ENCODE measurements at places on chromosomes 6 and 20. TPM values are rescaled to one million over a fixed set of nuclear protein-coding genes. Genes with fewer than 3 reads are reported as not detected.

DNA sequence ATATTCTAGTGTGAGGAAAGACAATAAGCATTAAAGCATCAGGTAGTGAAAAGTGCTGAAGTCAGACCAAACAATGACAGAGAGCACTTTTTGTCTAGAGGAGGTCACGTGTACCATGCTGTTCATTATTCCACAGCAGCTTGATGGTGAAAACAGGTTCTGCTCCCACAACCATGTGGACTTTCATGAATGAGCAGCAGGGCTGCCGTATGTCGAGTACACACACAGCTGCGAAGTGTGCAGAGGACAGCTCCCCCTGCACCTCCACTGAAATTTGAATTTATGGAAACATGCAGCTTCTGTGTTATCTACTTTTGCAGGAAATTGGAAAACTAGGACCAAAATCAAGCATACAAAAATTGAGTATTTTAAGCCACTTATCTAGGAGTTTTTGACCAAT is 85.3 kb downstream of the MAP7 start:
- DNase-seq: no peak

GRCh38 chr20:38094373-38094891 is 60.9 kb downstream of the RPRD1B start:
- no peak for DNase-seq

DNA sequence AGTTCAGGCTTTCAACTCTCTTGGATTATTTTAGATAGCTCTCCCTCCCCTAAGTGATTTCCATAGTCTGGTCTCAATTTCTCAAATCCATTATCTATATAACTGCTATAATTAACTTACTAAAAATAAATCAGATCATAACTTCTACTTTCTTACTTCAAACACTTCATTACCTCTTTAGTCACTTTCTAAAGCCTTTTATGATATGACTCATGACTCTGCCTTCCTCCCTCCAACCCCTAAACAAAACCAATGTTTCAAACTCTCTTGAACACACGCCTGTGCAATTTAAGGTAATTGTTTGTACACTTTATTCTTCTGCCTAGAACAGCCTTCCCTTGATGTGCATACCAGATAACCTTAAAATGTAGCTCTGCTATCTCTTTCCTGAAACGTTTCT is 100.5 kb downstream of the LMBRD1 start:
- DNase-seq: no peak

GRCh38 chr20:49868538-49868937 is 46.8 kb downstream of the SPATA2 start:
- no peak for DNase-seq

DNA sequence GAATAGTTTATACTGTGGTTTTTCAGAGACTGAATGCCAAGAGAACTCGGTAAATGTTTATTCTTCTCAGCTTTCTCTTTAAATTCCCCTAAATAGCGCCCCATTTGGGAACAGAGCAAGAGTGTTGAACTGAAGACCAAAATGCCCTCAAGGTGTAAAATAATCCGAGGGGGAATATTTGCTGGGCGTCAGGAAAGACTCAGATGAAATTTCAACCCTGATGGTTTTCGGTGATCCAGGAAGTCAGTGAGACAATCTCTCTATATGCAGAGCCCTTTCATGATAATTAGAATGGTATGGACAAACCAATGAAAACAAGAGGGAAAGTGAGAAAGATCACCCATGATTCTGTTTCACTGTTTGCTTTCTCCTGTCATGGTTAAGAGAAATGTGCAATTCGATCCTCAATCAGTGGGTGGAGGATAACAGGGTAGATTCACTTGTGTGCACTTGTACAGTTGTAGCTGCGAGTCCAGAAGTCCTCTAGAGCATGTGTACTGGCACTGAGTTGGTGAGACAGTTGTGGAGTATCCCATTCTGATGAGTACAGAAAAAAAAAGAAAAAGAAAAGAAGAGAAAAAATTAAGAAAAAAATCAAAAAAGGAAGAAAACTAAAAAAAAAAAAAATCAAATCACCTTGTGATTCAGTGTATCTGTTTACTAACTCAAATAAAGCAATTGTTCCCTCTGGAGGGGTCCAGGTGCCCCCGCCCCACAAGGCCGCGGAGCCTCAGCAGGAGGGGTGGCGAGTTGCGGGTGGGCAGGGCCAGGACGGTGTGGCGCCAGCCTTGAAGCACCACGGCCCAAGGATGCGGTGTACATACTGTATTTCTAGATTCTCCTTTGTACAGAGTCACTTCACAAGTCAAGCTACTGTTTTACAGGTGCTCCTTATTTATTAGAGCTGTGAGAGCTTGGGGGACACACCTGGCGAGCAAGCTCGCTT is 164.9 kb downstream of the SCML4 start:
- no peak for DNase-seq

GRCh38 chr20:3172933-3173609 is at the start of gene LZTS3:
TSS of gene LZTS3 (minus strand) at chr20:3173549. CDS start at chr20:3167163, 6,386 bp downstream.
- no peak for DNase-seq

DNA sequence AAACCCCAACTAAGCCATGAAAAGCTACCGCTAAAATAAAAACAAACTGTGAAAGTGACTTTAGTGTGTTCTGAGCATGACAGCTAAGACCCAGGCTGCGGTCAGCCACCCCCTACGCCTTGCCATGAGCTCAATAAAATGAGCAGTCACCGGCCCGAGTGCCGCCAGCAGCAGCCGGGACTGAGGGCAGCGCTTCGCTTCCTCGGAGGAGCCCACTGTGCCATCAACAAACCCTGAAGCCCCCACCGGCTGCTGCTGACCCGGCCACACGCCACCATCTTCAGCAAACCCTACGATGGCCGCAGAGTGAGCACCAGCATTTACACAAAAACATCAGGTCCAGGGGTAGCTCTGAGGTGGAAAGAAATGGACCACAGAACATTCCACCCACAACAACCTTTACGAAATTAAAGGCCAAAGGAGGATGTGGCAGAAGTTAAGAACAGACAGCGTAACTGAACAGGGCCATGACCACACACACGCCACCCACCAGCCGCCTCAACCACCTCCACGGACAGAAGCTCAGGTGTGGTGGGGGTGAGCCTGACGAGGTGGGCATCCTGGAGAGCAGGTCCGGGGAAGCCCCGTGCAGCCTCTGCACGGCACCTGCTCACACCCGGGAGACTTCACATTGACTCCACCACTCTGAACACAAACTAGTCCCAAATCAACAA is 67.0 kb downstream of the THBS2 start:
- no peak for DNase-seq

- DNase-seq: no peak
Measured at GRCh38 chr20:62367633-62368391, 700 bp upstream of the LAMA5 start.

GRCh38 chr6:21098744-21099143 is 494.8 kb upstream of the SOX4 start:
- no peak for DNase-seq

DNA sequence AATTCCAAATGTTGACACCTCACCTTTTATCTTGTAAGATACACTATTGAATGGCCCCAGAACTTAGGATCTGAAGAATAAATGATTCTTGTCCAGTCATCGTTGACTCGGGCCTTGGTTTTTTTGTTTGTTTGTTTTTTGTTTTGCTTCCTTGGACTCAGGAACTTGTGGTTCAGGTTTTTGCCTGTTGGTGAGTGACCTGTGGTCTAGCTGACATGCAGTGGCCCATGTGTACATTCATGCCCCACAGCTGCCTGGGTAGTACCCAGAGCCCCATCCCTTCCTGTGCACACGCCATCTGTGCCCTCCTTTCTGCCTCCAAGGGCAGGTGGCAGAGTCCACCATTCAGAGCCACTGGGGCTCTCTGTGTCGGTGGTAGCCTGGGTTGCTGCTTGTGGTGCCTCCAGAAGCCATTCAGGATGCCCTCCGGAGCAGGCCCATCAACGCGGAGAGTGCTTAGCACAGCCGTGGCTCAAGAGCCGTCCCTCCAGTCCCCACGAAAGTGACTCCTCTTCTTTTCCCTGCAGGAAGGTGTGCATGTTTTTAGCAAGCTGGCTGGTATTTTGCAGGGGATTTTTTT is 85.9 kb downstream of the SYNJ2 start:
- DNase-seq: no peak

- no peak for DNase-seq
Measured at GRCh38 chr6:125534430-125535263, 214.8 kb upstream of the HEY2 start.

- DNase-seq: no peak
Measured at GRCh38 chr6:167674486-167674885, 152.2 kb upstream of the AFDN start.

DNA sequence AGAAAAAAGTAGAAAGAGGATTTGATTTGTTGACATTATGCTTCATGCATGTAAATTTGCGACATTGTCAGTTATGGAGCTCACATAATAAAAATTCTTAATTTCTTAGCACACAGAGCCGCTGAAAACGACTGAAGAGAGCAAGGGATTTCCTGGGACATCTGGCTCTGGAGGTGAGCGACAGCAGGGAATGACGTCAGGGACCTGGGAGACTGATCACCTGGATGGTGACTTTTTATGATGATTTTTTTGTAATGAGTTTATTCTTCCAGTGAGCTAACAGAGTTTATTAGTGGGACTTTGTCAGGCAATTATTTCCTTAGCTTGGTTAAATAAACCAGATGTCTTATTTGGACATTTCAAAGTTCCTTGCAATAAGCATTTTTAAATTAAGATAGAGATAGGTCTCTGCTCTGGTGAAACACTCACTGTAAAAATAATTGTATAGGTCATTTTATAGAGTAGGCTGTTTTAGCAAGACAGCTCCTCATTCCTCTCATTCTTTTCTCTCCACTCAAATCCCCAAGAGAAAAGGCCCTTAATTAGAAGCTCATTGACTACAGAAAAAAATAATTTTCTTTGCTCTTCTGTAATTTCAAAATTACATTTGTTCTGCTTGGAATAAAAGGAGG is 19.4 kb downstream of the TMEM200A start:
- DNase-seq: no peak

DNA sequence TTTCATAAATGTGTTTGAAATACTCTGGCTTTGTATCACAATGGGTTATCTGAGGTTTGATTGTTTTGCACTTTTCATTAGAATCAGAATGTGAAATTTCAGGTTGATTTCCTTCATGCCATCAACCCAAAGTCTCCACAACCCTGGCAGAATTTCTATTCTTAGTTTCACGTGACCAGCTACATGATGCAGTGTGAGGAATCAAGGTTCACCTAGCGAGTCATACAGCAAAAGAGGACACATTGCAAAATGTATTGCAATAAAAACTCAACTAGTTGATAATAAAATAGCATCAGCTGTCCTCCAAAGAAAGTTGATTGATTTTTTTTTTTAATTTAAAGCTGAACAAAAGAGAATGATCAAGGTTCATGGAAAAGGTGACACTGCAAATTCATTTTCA is 2.2 kb downstream of the HAO1 start:
- peak; percentile 64 for DNase-seq

GRCh38 chr6:167116109-167116837 is 6.6 kb upstream of the CCR6 start:
- DNase-seq: no peak

DNA sequence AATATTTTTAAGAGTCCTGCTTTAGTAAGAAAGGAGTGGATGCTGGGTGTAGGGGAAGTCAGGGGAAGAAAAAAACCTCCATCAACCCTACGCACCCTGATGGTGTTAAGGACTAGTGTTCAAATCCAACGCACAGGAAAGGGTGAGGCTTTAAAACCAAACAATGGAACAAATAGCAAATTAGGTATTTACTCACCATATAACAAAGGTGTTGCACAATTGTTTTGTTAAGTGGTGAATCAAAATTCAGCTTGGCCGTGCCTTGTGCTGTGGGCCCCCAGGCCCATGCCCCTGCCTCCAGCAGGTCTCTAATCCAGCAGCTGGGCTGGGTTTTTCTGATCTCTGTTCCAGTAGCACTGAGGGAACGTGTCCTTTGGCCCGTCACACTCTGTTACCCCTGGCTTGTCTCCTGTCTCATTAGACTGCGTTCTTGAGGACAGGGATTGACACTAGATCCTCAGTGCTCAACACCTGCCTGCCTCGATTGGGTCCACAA is 11.8 kb downstream of the FAM83D start:
- DNase-seq: no peak

Gene AARS2
- total RNA-seq: 7.7 TPM

Gene RAET1L
- not detected for total RNA-seq

Gene CST4
- total RNA-seq: not detected

Gene PDYN
- total RNA-seq: not detected

Gene SYNGAP1
- total RNA-seq: 2.5 TPM

Gene SIM1
- total RNA-seq: not detected

Gene VWA7
- 2.3 TPM for total RNA-seq
